B cell (primary cell): ENCODE measurements at places on chromosomes 12 and 14. TPM values are rescaled to one million over a fixed set of nuclear protein-coding genes. Genes with fewer than 3 reads are reported as not detected.

Gene TAS2R10
- not detected in 2 replicates for polyA plus RNA-seq

Gene DGKA
- 269 and 302 TPM in 2 replicates for polyA plus RNA-seq

Gene AVPR1A
- not detected in 2 replicates for polyA plus RNA-seq

Gene COCH
- 11.6 and 24.5 TPM in 2 replicates for polyA plus RNA-seq

Gene TBX5
- not detected in 2 replicates for polyA plus RNA-seq

Gene ABCC9
- polyA plus RNA-seq = not detected in 2 replicates

Gene DTX1
- 49.5 and 88.6 TPM in 2 replicates for polyA plus RNA-seq

Gene TSPAN11
- not detected in 2 replicates for polyA plus RNA-seq

Gene LYZ
- polyA plus RNA-seq = 21.1 and 22.7 TPM in 2 replicates

Gene NYNRIN
- polyA plus RNA-seq = 0.04 TPM in 2 replicates

Gene COX8C
- polyA plus RNA-seq = not detected in 2 replicates

Gene CRADD
- polyA plus RNA-seq = 4.0 and 5.8 TPM in 2 replicates

Gene DBX2
- not detected in 2 replicates for polyA plus RNA-seq

Gene SERPINA3
- not detected in 2 replicates for polyA plus RNA-seq

Gene ERP27
- 6.2 and 7.8 TPM in 2 replicates for polyA plus RNA-seq

Gene SEL1L
- 7.3 and 14.4 TPM in 2 replicates for polyA plus RNA-seq

Gene RDH5
- polyA plus RNA-seq = 32.6 and 34.0 TPM in 2 replicates

Gene CACNA2D4
- 3.9 and 6.0 TPM in 2 replicates for polyA plus RNA-seq

Gene NAA30
- polyA plus RNA-seq = 2.8 and 6.4 TPM in 2 replicates

Gene TEDC1
- 19.7 and 25.2 TPM in 2 replicates for polyA plus RNA-seq

Gene ANO6
- polyA plus RNA-seq = 6.6 and 7.0 TPM in 2 replicates

Gene AQP2
- polyA plus RNA-seq = not detected in 2 replicates

Gene CLEC4D
- polyA plus RNA-seq = not detected in 2 replicates

Gene KLRB1
- polyA plus RNA-seq = 0.12 and 0.53 TPM in 2 replicates

Gene ASB2
- 2.5 and 2.7 TPM in 2 replicates for polyA plus RNA-seq

Gene PRKD1
- 0.03 and 0.61 TPM in 2 replicates for polyA plus RNA-seq

Gene RNF212B
- not detected in 2 replicates for polyA plus RNA-seq

Gene PPFIBP1
- 3.3 and 6.5 TPM in 2 replicates for polyA plus RNA-seq

Gene IL31
- polyA plus RNA-seq = not detected in 2 replicates

Gene VRTN
- not detected in 2 replicates for polyA plus RNA-seq

Gene BDKRB2
- polyA plus RNA-seq = 0.03 TPM in 1 of 2 replicates, not detected in the other

Gene DHH
- 0.07 TPM in 1 of 2 replicates, not detected in the other for polyA plus RNA-seq

Gene KRT86
- not detected in 2 replicates for polyA plus RNA-seq

Gene GARIN6
- not detected in 2 replicates for polyA plus RNA-seq

Gene KANSL2
- 47.3 and 85.0 TPM in 2 replicates for polyA plus RNA-seq

Gene OR4K1
- polyA plus RNA-seq = not detected in 2 replicates

Gene AMIGO2
- polyA plus RNA-seq = 7.6 and 11.8 TPM in 2 replicates

Gene CISTR
- not detected in 2 replicates for polyA plus RNA-seq

Gene OR4E2
- polyA plus RNA-seq = not detected in 2 replicates

Gene CMA1
- polyA plus RNA-seq = not detected in 2 replicates

Gene LIN7A
- polyA plus RNA-seq = 0.10 TPM in 1 of 2 replicates, not detected in the other

Gene ABCD2
- polyA plus RNA-seq = 0.29 and 0.43 TPM in 2 replicates

Gene SPIC
- not detected in 2 replicates for polyA plus RNA-seq
